Stimulated activated CD4-positive, alpha-beta T cell treated with anti-CD3 and anti-CD28 coated beads, Interleukin-1b, Interleukin-23, amount 100 ng/mL, for 1 hour (primary cell): ENCODE measurements at places on chromosomes 1 and 21.

- no peak for DNase-seq
Measured at GRCh38 chr1:13498553-13498952, 15.2 kb downstream of the LRRC38 start.

DNA sequence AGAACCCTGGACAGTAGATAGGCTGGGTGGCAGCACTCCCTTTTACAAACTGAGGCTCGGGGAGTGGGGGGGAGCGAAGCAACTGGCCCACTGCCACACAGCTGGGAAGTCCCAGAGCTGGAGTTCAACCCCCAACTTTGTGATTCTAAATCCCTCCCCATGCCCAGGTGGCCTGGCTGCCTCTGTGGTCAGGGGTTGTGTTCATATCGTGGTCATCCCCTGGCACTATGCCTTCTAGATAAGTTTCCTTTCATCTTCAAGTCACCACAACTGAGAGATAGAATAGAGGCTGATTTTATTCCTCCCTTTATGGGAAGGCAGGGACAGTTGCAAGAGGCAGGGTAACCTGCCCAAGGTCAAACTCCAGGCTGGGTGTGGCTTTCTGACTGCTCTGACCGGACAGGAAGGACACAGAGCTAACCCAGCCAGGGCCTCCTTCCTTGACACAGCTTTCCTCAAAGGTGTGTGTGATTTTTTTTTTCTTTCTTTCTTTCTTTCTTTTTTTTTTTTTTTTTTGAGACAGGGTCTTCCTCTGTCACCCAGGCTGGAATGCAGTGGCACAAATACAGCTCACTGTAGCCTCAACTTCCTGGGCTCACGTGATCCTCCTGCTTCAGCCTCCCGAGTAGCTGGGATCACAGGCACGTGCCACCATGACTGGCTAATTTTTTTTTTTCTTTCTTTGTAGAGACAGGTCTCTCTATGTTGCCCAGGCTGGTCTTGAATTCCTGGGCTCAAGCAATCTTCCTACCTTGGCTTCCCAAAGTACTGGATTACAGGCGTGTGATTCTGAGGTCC is 18.4 kb upstream of the TNFRSF1B start:
- no peak for DNase-seq

DNA sequence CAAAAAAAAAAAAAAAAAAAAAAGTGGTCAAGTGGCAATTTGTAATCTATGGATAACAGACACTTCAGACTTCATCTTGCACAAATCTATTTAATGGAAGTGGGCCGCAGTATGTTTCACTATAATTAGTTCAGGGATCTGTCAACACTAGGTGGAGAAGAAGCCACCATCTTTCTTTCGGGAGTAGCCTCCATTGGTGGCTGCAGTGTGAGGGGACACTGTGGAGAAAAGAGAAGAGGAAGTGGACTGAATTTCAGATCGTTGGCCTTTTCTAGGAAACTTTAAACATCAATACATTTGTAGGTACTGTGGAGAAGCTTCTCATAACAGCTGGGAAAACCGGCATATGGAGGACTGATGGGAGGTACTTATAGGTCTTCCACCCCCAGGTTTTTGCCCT is 8.0 kb upstream of the ELAPOR1 start:
- DNase-seq, result no peak

GRCh38 chr1:207069061-207069460 is 16.0 kb downstream of the PFKFB2 start:
- DNase-seq, result no peak

DNA sequence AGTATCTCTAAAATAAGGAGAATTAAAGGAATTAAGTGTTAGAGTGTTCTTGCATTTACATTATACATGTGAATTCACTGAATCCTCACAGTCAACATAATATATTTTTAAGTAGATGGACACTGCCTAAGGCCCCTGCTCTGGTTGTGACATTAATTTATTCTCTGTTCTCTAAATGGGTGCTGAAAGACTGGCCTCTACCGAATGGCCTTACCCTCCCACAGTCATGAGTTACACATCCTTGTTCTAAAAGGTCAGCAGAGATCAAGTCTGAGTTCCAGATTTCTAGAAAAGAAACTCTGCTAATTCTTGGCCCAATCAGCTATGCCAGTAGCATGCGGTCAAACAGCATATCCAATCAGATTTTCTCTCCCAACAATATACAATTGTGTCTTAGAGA is 193.2 kb downstream of the TM2D1 start:
- DNase-seq, result no peak

GRCh38 chr1:31689379-31689778 is 14.4 kb downstream of the COL16A1 start:
- DNase-seq, result no peak

GRCh38 chr1:106680776-106681344 is 375.6 kb upstream of the PRMT6 start:
- DNase-seq, result no peak

GRCh38 chr1:44408212-44408582 is 3.1 kb downstream of the RNF220 start:
- DNase-seq, result no peak

GRCh38 chr21:41427556-41427955 is 1.5 kb downstream of the MX1 start:
- DNase-seq, result no peak

GRCh38 chr1:210402560-210402959 is 73.9 kb downstream of the HHAT start:
- DNase-seq, result no peak

- DNase-seq, result no peak
Measured at GRCh38 chr1:43383449-43383848, 6.2 kb downstream of the MED8 start.

- DNase-seq, result no peak
Measured at GRCh38 chr1:197272791-197273190, 4.7 kb downstream of the CRB1 start.

DNA sequence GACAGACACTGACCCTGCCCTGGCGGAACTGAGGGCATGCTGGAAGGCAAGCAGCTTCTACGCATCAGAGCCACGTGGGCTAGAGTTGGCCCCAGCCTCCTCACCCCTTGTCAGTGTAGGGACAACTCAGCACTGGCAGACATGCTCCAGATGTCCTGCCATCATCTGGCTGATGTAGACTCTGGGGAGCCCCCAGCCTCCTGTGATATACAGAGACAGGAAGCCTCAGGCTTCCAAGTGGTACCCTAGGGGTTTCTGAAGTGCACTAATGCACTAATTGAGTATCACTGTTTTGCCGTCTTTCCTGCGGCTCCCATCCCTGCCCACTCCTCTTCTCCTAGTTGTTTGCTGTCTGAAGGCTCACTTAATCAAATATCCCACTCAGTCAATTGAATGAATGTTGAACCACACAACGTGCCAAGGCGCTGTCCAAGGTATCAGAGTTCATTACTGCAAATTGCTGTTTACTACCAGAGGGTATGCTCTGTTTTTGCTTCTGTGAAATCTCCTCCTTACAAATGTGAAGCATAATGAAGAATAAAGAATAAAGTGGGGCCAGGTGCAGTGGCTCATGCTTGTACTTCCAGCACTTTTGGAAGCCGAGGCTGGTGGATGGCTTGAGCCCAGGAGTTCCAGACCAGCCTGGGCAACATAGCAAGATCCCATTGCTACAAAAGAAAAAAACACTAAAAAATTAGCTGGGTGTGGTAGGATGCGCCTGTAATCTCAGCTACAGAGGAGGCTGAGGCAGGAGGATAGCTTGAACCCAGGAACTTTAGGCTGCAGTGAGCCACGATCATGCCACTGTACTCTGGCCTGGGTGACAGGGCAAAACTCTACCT is 76.4 kb upstream of the ZBTB18 start:
- DNase-seq, result no peak

DNA sequence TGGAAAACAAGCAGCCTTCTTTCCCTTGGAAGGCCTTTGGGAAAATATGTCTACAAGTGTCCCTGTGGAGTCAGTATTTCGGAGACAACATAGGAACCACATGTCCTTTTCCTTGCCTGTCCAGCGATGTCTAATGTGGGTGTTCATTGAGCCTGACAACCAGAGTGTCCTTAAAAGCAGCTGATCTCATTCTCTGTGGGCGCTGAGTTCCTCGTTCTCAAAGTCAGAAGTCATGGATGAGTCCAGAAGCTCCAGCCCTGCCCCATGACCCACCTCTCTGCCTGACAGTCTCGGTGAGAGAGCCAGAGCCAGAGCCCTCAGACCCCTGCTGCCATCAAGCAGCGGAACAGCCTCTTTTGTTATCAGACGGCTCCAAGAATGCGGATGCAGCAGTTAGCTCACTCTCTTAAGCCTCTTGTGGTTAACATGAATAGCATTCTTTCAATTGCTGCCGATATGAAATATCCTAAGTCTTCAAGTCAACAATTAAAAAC is 329.2 kb downstream of the TGFB2 start:
- no peak for DNase-seq

DNA sequence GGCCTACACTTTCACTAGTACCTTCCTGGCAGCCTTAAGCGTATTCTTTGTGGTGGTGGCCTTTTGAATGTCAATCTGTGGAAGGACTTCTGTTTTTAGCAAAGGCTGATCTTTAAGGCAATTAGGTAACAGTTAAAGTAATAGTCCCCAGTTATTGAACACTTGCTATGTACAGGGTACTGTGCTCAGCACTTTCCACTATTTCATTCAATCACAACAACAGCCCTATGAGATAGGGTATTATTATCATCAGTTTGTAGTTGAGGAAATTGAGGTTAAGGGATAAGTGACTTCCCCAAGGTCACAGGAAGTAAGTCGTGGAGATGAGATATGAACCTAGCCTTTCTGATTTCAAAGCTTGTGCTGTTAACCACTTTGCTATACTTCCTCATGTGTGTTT is 185.7 kb downstream of the ST6GALNAC3 start:
- no peak for DNase-seq

- DNase-seq, result no peak
Measured at GRCh38 chr1:91076834-91077233, 55.0 kb upstream of the ZNF644 start.

DNA sequence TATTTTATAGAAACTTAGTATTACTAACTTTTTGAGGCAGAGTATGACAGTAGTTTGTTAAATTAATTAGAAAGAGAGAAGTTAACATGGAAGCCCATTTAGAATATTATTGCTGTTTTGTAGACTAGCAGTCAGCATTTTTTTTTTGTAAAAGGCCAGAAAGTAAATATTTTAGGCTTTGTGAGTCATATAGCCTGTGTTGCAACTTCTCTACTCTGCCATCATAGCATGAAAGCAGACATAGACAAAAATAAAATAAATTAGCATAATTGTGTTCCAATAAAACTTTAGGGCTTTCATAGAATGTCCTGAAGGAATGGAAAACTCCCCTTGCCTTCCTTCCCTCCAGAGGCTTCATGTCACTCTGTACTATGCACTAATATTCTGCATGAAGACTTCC is 12.3 kb upstream of the RGS4 start:
- no peak for DNase-seq

- no peak for DNase-seq
Measured at GRCh38 chr1:199205740-199206441, 567.1 kb downstream of the PTPRC start.

DNA sequence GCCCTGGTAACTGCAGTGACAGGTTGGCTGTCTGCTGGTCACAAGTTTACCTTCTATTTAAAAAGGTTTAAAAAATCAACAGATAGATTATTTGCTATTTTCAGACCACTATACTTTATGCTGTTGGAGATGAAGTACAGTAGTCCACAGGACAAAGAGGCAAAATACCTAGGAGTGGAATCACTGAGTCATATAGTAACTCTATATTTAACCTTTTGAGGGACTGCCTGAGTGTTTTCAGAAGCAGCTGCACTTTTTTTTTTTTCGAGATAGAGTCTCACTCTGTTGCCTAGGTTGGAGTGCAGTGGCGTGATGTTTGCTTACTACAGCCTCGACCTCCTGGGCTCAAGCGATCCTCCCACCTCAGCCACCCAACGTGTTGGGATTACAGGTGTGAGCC is 11.7 kb downstream of the CNIH4 start:
- DNase-seq, result no peak

DNA sequence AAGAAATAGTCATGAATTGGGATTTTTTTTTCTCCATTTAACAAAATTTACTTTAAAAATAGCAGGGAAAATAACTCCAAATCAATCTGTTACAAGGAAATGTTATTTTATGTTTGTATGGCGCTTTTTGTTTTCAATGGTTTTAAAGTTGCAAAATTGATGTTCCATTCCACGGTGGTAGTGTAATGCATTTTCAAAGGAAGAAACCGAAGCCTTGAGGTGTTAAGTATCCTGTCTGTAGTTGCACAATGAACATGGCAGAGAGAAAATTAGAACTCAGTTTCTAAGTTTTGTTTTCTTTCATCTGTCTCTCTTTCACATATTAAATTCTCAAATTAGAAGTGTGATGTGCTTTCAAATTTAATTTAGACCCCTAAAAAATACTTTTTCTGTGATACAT is 841.8 kb downstream of the USP25 start:
- no peak for DNase-seq

DNA sequence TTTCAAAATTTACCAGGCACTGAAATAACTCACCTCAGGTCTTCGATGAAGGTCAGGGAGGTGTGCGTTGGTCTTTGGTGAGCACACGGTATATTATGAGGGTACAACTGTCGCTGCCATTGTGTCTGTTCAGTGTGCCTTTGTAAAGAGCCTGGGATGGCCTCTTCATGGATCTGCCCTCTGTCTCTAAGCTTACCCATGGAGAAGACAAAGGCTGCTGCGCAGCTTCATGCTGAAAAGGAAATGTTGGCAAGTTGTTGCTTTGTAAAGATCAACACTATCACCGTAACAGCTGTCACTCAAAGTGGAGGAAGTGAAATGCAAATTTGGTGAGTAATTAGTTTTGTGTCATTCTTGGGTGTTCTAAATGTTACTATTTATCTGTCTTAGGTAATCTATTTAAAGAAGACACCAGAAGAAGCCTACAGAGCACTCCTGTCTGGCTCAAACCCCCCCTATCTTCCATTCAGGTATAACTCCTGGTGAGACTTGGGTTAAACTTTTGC is 71.6 kb downstream of the CDC14A start:
- no peak for DNase-seq

GRCh38 chr1:53068314-53069099 is 6.5 kb downstream of the PODN start:
- no peak for DNase-seq

DNA sequence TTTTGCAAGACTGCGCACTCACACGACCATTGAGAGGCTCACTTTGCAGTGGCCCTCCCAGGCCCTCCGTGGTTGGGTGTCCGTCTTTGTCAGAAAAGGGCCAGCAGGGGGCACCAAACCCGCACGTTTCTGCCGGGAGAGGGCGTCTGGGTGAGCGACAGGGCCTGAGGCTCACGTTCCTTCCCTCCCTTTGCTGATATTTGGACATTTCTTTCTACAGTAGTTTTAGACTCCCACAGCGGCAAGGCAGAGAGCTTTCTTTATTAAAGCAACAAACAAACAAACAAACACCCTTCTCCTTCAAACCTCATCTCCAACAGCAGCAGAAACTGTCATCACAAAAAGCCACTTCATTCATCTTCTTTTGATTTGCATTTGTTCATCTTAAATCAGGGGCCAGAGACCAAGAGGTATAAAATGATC is 79.2 kb upstream of the WDR26 start:
- DNase-seq, result peak; percentile 73

DNA sequence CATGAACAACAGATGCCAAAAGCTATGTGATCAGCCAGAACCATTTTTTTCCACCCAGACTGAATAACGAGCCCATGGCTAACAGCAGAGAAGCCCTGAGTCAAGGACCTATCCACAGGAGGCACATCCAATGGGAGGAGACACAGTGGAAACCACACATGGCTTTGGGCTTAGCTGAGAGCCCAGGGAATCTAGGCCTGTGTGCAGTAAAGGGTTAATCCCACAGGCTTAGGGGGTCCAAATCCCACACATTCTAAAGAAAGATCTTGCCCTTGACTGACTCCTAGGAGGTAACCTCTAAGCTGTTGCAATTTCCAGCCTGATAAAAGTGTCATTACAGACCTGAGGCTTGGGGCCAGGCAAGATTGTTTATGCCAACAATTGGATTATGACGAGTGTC is 194.5 kb downstream of the DSCAM start:
- no peak for DNase-seq
